ENCODE measurements at places on chromosomes 11 and 22. TPM values are rescaled to one million over a fixed set of nuclear protein-coding genes. Genes with fewer than 3 reads are reported as not detected.

The TP53I11 gene
- 89.4 TPM for total RNA-seq

The IL17REL gene
- total RNA-seq: not detected

The C22orf42 gene
- not detected for total RNA-seq

The PKDREJ gene
- not detected for total RNA-seq

The INS gene
- total RNA-seq: not detected

The PRR33 gene
- total RNA-seq: 2.9 TPM

The SULT4A1 gene
- total RNA-seq: 0.35 TPM

The FGF19 gene
- not detected for total RNA-seq

The CCDC87 gene
- total RNA-seq: 0.53 TPM

The DNAJB13 gene
- not detected for total RNA-seq

The ADAMTS15 gene
- total RNA-seq: 16.8 TPM

The ST14 gene
- total RNA-seq: 0.53 TPM

The TRIM51 gene
- not detected for total RNA-seq

The SYT12 gene
- 0.78 TPM for total RNA-seq

The PIWIL4 gene
- 1.6 TPM for total RNA-seq

The CNIH2 gene
- total RNA-seq: not detected

The SYCE3 gene
- not detected for total RNA-seq

The SPDYC gene
- total RNA-seq: not detected

Measured in heart right ventricle (tissue), 16 donors.